GOT3 (cell line): ENCODE measurements at places on chromosomes 16 and 17.

DNA sequence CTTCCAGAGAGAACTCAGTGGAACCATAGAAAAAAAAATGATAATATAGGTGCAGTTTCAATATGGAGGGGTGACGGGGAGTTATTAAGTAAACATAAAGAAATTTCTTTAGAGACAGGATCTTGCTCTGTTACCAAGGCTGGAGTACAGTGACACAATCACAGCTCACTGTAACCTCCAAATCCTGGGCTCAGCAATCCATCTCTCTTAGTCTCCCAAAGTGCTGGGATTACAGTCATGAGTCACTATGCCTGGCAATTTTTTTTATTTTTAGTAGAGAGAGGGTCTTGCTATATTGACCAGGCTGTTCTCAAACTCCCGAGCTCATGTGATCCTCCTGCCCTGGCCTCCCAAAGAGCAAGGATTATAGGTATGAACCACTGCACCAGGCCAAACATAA is 48.8 kb downstream of the NLRC5 start:
- no peak for DNase-seq

DNA sequence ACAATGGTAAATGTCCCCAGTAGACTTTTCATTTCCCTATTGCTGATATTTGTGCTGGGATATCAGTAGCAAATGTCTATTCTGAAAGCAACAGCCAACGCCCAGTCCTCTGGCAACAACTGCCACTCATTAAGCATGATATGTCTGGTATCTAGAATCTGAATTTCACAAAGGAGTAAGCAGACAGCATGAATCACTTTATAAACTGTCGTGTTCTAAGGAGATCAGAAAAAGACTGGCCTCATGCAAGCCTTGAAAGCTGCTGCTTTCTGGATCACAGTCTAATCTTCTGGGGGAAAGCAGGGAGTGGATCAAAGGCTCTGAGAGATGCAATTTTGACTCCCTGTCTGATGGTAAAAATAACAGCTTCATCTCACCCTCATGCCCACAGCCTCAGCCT is 153.1 kb upstream of the NOG start:
- no peak for DNase-seq

GRCh38 chr16:84689111-84689510 is 10.7 kb upstream of the USP10 start:
- DNase-seq, result no peak

DNA sequence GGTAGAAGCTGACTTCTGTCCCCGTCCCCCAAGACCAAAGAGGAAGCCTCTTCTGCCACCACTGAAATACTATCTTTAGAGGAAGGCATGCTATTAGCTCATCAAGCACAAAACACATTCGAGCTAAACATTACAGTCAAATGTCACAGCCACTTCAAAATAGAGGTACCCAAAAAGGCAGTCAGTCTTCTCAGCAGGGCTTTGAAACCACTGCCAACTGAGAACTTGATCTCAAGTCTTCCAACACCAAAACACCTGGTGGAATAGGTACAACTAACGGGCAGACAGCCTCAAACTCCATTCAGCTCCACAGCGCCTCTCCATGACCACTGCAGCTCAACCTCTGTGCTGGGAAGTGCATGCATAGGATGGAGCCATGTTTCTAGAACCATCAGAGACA is 36.0 kb downstream of the ZFHX3 start:
- no peak for DNase-seq

DNA sequence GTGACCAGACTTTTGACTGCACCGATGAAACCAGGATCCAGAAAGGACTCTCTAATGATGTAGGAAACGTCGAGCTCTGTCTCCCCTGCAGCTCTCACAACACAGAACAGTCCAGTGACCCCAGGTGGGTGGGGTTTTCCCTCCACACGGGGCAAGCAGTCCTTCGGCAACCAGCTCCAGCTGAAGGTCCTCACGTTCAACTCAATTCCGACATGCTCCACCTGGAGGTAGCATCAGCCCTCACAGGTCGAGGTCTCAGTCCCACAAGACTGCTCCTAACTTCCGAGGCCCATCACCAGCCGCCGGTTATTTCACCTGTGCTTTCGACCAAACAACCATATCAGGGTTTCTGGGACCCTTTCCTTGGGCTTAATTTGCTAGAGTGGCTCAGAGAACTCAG is 28.2 kb downstream of the ITGAE start:
- DNase-seq, result no peak

DNA sequence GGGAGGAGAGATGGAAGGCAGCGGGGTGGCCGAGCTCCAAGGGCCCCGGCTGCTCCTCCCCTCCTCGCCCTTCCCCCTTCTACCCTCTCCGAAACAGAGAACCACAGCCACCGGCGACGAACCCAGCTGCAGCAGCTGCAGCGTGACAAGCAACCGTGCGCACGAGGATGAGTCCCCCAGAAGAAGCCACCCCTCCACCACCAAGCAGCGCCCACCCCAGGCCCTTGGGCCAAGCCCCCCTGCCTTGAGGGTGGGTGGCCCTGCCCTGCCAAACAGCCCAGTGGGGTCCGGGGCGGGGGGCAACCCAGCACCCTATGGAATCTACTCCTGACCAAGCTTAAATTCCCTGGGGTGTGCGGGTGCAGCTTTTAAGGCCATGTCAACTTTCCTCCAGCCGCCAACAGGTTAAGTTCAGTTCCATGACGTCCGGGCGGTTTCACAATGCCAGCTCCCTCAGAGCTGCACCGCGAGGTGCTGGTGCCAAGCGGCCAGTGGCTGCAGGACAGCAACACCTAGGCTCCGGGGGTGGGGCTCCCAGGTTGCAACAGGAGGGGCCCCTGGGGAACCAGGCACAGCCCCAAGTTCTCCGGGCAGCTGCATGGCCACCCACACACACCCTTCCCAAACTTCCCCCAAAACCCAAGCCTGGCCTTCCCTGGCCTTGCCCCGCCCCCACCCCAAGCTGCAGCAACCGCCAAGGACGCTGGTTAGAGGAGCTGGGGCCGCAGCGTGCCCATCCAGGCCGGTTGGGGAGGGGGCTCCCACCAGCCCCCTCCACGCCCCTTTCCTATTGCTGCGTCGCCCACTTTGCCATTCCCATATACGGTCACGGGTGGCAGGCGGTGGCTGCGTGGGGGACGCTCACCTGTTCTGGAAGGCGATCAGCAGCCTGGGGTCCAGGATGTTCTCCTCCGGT is 2.0 kb downstream of the CBX4 start:
- no peak for DNase-seq

DNA sequence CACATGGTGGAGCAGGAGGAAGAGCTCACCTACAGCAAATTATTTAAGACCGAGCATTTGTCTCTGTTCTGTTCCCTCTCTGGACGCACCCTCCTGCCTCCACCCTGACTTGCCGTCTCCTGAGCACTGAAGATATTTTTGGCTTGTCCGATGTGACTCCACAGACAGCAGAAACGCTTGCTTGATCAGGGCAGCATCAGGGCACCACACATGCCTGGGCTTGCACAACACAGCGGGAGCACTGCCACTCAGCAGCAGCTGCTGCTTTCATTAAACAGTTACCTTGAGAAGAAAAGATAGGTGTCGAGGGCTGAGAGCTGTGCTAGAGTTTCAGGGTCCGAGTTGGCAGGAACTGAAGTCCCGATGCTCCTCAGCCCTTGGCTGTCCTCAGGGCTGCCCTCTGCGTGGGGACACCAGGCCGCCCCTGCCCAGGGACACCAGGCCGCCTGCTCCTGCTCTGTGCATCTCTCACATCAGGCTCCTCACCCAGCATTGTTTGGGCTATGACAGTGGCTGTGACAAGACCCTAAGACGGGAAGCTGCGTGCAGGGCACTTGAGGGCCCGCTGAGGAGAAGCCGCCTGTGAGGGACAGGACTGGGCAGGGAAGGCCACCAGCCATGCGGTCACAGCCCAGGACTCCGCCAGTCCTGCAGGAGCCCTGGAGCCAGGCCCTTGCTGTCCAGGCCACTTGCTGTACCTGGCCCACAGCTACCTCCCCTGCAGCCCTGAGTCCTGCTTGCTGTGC is 21.3 kb upstream of the CDH15 start:
- no peak for DNase-seq

DNA sequence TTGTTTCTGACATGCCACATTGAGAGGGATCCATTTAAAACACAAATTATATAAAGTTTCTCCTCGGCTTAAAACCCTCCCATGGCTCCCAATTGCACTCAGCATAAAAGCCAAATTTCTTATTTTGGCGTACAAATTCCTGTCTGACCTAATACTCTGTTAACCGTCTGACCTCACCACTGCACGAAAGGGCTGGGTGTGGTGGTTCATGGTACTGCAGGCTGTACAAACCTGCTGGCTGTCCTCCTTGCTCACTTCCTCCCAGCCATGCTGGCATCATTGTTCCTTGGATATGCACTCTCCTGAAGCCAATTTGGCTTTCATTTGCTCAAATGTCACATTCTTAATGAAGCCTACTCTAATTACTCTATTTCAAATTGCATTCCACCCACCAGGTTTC is 301.6 kb upstream of the C16orf82 start:
- no peak for DNase-seq

DNA sequence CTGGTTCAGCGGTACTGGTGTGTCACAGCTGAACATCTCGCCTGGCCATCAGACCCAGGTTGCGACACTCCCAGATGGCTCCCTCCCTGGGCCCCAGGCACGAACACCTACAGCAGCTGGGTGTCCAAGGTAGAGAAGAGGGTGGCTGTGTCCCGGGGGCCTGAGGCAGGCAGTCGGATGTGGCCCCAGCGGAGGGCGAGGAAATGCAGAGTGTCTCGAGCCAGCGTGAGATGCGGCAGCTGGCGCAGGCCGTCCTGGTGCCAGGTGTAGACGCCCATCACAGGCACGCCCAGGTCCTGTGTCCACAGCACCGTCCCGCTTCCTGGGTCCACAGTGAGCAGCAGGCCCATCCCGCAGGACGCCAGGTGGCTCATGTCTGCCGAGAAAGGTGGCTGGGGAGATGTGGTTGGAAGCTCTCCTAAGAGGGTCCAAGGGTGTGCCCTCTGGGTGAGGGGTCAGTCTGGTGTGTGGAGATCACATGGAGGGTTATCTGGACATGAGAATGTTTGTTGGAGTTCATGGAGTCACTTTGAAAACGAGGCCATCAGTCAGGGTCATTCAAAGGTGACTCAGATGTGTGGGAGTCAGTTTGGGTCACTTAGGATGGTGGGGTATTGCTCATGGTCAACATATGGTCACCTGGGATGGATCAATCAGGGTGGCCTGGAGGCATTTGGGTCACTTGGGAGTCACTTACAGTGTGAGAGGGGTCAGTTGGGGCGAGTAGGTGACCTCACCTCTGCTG is 8.1 kb downstream of the ERN2 start:
- no peak for DNase-seq

DNA sequence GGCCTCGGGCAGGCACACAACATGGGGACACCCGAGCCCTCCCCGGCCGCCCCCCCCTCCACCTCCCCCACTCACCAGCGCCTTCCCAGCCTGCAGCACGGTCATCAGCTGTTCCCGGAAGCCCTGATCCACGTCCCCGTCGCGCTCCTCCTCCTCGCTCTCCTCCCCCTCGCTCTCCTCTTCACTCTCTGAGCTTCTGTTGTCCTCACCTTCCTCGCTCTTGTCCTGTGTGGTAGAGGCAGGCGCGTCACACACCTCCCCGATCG is 10.3 kb downstream of the MYBBP1A start:
- no peak for DNase-seq

DNA sequence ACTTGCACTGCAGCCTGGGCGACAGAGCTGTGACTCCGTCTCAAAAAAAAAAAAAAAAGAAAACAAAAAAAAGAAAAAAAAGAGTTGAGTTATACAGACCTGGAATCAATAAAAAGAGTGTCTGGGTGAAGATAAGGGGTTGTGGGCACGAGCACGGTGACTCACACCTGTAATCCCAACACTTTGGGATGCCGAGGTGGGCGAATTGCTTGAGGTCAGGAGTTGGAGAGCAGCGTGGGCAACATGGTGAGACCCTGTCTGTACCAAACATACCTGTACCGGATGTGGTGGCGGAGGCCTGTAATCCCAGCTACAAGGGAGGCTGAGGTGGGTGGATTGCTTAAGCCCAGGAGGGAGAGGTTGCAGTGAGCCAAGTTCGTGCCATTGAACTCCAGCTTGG is 1.3 kb upstream of the TRAP1 start:
- DNase-seq, result no peak

DNA sequence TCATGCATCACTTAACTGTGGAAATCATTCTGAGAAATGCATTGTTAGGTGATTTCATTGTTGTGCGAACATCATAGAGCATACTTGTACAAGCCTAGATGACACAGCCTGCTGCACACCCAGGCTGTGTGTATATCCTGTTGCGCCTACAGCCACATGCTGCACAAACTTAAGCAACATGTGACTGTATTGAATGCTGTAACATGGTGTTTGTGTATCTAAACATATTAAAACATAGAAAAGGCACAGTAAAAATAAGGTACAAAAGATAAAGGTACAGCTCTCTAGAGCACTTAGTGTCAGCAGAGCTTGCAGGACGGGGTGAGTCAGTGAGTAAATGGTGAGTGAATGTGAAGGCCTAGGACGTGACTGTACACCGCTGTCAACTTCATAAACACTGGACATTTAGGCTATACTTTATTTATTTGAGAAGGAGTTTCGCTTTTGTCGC is 11.9 kb downstream of the FOXK2 start:
- no peak for DNase-seq

GRCh38 chr16:48462106-48462740 is 77.0 kb upstream of the SIAH1 start:
- no peak for DNase-seq

- DNase-seq, result no peak
Measured at GRCh38 chr16:19823322-19823721, 61.3 kb downstream of the GPRC5B start.

- DNase-seq, result no peak
Measured at GRCh38 chr16:67803894-67804293, 2.5 kb downstream of the RANBP10 start.

GRCh38 chr16:1013593-1013900 is 32.0 kb downstream of the SOX8 start:
- no peak for DNase-seq

DNA sequence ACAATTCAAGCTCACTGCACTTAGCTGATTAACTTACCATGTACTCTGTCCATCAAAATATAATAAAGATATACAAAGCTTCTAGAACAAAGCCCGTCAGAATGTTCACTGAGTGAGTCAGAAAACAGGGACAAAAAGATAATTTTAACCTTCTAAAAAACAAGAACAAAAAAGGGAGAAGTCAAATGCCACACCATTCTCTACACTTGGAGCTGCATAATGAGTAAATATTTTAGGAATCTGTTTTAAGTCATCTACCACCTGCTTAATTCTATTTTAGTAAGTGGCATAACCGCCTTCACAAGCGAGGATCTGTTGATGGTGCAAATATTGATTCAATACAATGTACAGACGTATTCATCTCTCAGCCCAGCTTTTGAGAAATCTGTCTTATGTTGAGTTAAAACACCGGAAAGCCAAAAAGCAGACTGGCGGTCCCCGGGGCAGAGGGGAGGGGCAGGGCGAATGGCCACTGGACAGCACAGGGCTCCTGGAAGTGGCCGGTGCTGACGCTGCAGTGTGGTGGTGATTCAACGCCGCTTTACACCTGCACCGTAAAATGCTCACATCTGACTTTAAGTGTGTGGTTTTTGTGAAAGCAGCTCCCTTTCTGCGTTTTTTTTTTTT is 20.1 kb downstream of the RAB40B start:
- no peak for DNase-seq

- no peak for DNase-seq
Measured at GRCh38 chr16:82744958-82745357, 118.2 kb downstream of the CDH13 start.

GRCh38 chr17:34416116-34416515 is 53.1 kb upstream of the CCL1 start:
- no peak for DNase-seq
